Melanocyte of skin (primary cell): ENCODE measurements at places on chromosomes 7 and 10. TPM values are rescaled to one million over a fixed set of nuclear protein-coding genes. Genes with fewer than 3 reads are reported as not detected.

SNCG gene
- not detected in 2 replicates for total RNA-seq

AOAH gene
- total RNA-seq = not detected in 2 replicates

CLEC5A gene
- total RNA-seq = not detected in 2 replicates

PIK3AP1 gene
- under 0.01 TPM in 2 replicates for total RNA-seq

CALCR gene
- total RNA-seq = under 0.01 and 0.36 TPM in 2 replicates

CYP2C18 gene
- not detected in 2 replicates for total RNA-seq

LRRN3 gene
- total RNA-seq = 1.9 and 2.7 TPM in 2 replicates

MKLN1 gene
- 31.6 and 52.0 TPM in 2 replicates for total RNA-seq

PRRT4 gene
- total RNA-seq = 1.00 and 1.1 TPM in 2 replicates

SHTN1 gene
- 182 and 332 TPM in 2 replicates for total RNA-seq
